Left ventricle myocardium inferior (tissue), 1 donor: ENCODE measurements at places on chromosomes 5 and 9. TPM values are rescaled to one million over a fixed set of nuclear protein-coding genes. Genes with fewer than 3 reads are reported as not detected.

The FAM81B gene
- 6.2 TPM for total RNA-seq

The PCA3 gene
- not detected for total RNA-seq

The ZFYVE16 gene
- total RNA-seq = 36.9 TPM

The REEP5 gene
- total RNA-seq = 137 TPM

The ENHO gene
- total RNA-seq = not detected

The RABEPK gene
- 9.7 TPM for total RNA-seq

The UGT3A2 gene
- not detected for total RNA-seq

The SPINK4 gene
- not detected for total RNA-seq

GRCh38 chr5:2780421-2781171 lies 29.1 kb upstream of the IRX2 start:
- no peak for DNase-seq

- no peak for DNase-seq
These were observed 49.2 kb downstream of the SIL1 start for GRCh38 chr5:139148986-139149385.

GRCh38 chr5:2188661-2189060 lies 305.9 kb upstream of the IRX4 start:
- DNase-seq = no peak

DNA sequence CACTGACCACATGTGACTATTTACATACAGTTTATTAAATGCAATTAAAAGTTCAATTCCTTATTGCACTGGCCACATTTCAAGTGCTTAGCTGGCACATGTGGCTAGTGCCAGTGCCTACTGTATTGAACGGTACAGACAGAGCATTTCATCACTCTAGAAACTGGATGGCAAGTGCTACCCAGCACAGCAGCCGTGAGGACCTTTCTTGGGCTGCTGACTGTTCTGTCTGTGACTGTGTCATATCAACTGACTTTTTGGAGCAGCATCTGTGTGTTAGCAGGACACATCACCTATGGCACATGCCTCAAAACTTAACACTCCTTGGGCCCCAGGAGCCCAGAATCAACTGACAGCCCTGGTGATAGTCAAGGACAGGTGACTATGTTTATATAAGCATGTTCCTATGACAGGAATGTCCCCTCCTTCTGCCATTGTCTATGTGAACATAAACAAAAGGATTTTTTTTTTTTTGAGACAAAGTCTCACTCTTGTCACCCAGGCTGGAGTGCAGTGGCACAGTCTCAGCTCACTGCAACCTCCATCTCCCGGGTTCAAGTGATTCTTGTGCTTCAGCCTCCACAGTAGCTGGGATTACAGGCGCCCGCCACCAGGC lies 8.9 kb downstream of the IRF1 start:
- no peak for DNase-seq

GRCh38 chr5:89596821-89597220 lies 713.8 kb upstream of the MEF2C start:
- no peak for DNase-seq

GRCh38 chr5:133959643-133960042 lies 8.8 kb downstream of the C5orf15 start:
- no peak for DNase-seq

- DNase-seq = no peak
These were observed 169.6 kb downstream of the SLC24A2 start for GRCh38 chr9:19619221-19619620.

DNA sequence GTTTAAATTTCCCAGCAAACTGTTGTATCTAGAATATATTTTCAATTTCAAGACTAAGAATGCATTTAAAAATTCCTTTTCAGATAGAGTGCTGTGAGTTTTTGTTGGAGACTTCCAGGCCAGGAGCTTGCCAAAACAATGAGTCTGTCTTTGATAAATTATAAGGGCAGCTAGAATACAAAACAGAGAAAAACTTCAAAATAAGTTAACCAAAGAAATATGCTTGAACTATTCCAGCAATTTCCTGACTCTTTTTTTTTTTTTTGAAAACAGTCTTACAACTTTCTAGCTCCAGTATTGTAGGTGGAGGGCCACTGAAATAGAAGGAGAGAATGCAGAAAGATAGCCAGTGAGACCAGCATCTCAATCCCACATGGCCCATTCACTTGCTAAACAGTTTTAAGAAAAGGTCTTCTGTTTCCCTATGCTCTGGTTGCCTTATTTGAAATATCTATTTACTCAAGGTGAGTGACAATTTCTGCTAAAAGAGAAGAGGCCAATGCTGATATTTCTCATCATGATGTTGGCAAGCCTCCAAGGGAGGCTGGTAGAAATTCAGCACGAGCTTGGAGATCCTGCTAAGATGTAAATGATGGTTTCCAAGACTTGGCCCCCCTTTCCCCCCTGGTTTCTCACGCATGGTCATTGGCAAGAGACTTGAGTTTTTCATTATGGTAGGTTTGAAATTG lies 103.2 kb downstream of the USP20 start:
- no peak for DNase-seq

- no peak for DNase-seq
These were observed 297.0 kb downstream of the SLIT3 start for GRCh38 chr5:169003721-169004541.

DNA sequence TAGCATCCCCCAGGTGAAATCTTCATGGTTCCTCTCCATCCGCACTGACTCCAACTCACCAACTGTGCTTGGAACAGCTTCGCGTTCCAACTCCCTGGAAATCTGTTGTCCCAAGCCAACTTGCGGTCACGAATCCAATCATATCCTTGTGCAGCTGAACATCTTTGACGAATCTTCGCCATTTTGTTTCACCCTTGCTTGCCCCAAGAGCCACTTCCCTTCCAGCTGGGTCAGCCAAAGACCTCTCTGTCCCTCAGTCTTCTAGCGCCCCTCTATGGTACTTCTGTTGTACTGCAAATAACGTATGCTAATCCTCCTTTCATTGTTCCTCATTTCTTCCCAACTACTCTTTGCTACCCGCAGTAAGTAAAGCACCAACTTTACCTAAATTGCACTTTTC lies 61.0 kb upstream of the TARS1 start:
- DNase-seq = no peak

- peak; percentile 36 for DNase-seq
These were observed 488 bp downstream of the COL15A1 start for GRCh38 chr9:98944057-98944733.

GRCh38 chr5:104541141-104541785 lies 978.7 kb upstream of the NUDT12 start:
- DNase-seq = no peak

GRCh38 chr5:132271251-132272246 lies 14.1 kb downstream of the PDLIM4 start:
- DNase-seq = no peak

DNA sequence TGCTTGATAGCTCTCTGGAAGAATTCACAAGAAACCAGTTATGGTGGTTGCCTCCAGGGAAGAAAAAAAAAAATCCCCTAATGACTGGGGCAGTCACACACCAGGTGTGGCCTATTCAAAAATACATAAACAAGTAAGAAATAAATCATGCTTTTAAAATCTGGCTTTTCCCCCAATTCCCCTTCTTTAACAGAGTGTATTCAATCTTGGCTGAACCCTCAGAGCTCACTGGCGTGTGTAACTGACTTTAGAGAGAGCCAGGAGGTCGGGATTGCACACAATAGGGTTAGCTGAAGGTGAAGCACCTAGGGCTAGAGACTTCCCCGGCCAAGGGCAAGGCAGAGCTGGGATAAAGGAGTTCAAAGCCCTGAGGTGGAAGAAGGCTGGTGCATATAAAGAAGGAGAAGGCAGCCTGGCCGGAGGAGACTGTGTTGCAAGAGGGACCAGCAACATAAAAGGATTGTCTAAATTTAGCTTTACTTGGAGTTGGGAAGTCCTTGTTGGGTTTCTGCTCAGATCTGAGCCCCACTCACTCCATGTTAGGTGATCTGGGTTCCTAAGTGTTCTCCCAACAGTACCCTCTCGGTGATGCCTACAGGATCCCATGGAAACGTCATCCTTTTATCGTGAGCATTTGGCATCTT lies 19.7 kb downstream of the FNBP1 start:
- DNase-seq = no peak

DNA sequence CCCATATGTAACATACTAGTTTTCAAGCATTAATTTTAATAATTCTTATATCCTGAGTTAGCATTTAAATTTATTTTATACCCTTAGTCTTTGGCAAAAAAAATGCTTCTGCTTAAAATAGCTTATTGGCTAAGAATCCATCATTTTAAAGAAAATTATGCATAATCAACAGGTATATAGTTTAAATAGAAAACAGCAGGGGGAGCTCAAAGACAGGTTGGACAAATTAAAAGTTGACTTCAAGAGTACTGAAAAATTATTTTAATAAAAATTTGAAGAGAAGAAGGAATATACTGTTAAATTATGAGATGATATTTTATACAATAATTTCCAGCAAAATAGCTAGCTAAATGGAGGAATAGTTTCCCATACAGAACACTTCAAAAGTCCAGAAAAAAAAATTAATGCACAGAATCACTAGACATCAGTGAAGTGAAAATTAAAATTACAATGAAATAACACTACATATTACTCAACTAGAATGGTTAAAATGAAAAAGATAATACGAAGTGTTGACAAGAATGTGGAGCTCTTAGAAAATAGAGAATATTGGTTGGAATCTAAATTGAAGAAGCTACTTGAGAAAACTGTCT lies 387.1 kb downstream of the PDE4D start:
- no peak for DNase-seq

- DNase-seq = no peak
These were observed 127.3 kb downstream of the MACROH2A1 start for GRCh38 chr5:135271533-135272310.

GRCh38 chr5:128082551-128083032 lies 974 bp upstream of the SLC12A2 start:
- no peak for DNase-seq

DNA sequence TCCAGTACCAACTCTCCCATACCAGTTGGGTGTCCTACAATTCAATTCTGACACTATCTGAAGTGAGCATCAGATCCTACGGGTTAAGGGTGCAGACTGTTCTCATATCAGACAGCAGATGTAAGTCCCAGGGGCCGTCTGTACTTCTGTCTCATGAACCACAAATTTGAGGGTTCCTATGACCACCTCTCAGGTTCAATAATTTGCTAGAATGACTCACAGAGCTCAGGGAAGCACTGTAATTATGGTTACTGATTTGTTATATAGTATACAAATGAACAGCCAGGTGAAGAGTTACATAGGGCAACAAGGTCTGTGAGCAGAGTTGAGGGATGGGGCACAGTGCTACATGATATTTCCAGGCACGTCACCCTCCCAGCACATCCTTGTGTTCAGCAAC lies 499.1 kb downstream of the DMAC1 start:
- no peak for DNase-seq

DNA sequence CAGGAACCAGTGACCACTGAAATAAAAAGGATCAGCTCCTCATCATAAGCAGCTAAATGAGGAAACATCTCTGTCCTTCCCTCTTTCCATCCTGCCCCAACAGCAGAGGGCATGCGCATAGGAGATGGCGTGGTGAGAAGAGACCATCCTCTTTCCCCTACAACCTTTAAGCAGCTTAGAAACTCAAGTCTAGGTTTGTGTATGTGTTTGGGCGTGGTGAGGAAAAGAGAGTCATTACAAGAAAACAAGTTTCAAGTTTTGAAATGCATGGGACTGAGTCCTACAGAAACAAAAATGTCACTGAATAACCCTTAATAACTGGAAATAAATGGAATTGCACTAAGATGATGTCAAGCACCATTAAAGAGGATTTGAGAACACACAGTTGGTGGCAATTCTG lies 96.4 kb upstream of the IL12B start:
- no peak for DNase-seq

- DNase-seq = no peak
These were observed 205.6 kb upstream of the ADAMTSL1 start for GRCh38 chr9:18268381-18268780.

- DNase-seq = no peak
These were observed 12.5 kb downstream of the DNAH5 start for GRCh38 chr5:13932011-13932410.
